ENCODE measurements at places on chromosomes 3 and 15.

DNA sequence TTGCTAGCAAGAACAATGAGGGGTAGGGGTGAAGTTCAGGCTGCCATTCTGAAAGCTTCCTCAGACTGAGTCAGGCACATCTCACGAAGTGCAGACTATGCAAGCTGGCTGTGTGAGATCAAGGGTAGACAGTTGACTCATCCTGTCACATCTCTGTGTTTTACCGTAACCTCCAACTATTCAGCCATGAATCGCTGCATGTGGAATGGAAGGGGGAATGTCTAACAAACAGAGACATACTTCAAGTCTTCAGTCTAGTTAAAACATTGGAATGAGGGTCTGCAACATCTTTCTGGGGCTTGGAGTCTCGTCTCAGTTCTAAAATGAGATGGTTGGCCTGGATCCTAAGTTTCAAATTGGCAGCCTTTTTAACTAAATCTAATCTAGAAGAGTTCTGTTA lies 25.9 kb downstream of the AGTR1 start:
- DNase-seq: no peak

DNA sequence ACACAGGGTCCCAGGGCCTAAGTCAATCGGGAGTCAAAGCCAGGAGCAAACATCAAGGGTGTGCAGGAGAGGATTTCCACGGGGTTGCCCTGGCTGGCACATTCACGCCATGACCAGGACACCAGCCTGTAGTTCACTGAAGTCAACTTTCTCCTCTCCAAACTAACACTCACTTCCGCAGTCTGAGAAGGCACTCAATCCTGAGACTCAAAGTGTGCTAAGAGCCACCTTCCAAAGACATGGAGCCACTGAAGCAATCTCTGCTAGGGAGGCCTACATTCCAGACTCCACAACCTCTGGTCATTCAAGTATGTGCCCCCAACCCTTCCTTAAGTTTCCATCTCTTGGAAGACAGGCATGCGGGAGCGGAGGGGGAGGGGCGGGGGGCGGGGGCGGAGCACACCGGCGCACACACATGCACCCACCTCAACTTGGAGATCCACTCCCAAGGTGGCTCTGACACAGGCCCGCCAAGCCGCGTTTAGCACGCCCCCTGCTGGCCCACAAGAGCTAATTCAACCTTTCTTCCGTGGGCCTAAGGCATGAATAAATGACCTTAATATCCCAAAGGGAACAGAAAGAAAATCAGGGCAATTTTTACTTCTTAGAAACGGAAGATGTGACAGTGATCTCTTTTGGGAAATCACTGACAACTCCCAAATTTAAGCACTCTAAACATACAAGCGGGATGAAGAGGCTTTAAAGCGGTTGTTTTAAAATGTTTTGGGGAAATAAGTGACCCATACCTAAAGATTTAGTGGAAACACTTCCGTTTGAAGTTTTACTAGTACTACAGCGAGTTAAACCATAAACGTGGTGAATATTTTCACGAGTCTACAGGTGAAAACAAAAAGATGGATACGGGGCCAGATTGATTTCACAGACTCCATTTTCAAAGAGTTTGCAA lies 162.5 kb upstream of the CHRNA7 start:
- DNase-seq: no peak

- no peak for DNase-seq
Measured at GRCh38 chr3:64377942-64378341, 152.7 kb upstream of the PRICKLE2 start.

- DNase-seq: no peak
Measured at GRCh38 chr3:164897342-164897741, 181.0 kb downstream of the SI start.

DNA sequence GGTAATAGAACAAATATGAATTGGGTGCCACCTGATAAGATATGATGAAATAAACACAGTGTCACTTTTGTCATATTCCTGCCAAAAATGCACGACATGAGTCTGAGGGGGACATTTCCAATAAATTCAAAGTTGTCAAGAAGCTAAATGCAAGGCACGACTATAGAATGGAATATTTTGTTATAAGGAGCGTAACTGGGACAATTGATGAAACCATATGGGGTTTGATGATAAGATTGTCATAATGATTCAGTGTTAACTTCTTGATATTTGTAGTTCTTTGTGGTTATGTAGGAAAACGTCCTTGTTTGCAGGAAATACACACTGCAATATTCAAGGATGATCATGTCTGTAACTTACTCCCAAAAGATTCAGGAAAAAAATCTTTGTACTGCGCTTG lies 163.3 kb downstream of the MEX3B start:
- no peak for DNase-seq

GRCh38 chr15:99086327-99086667 lies 18.6 kb upstream of the SYNM start:
- DNase-seq: no peak

GRCh38 chr3:192215-192929 lies 4.2 kb upstream of the CHL1 start:
- no peak for DNase-seq

DNA sequence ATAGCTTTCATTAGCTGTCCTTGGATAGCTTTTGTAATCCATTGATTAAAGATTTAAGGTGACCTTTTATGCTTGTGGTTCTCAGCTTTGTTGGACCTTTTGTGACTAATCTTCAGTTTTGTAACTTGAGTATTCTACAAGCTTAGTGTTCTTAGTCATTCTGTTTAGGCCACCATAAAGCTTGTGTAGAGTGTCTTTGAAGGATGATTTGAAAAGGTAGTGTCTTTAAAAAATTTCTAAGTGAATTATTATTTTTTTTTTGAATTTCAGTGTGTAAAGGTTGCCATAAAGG lies 7.5 kb downstream of the MORF4L1 start:
- no peak for DNase-seq

All from GOT3 (cell line).